ENCODE measurements at places on chromosomes 6 and 20. TPM values are rescaled to one million over a fixed set of nuclear protein-coding genes. Genes with fewer than 3 reads are reported as not detected.

DNA sequence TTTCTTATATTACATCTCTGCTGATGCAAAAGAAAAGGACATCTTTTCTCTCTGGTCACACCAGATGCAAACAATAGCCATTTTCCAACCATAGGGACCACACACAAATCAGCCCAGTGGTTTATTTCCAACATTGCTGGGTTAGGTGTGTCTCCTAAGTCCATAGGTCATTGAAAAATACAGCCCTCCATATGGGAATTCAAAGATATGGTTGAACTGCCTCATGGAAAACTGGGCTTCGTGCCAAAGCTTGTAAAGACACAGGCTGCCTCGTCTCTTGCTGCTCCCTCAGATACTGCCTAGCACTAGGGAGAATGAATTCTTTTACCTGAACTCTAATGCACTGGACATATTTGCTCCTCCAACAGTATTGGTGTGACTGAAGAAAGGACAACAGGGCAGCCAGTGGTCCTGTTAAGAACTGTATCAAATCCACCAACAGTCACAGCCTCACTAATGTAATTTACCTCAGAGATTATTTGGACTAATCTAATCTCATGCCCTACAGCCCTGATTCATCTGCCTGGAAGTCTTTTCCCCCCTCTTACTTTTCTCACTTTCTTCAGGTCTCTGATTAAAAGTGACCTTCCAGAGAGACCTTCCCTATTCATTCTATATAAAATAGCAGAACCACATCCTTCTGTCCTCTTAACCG lies 48.3 kb upstream of the TBC1D32 start:
- no peak for DNase-seq

The SPTLC3 gene
- total RNA-seq, result 8.1 TPM

The BACH2 gene
- 2.5 TPM for total RNA-seq

The SYNGAP1 gene
- 9.8 TPM for total RNA-seq

- DNase-seq, result no peak
Measured at GRCh38 chr6:170174771-170175643, 115.9 kb downstream of the DLL1 start.

The ADGRF5 gene
- 56.9 TPM for total RNA-seq

DNA sequence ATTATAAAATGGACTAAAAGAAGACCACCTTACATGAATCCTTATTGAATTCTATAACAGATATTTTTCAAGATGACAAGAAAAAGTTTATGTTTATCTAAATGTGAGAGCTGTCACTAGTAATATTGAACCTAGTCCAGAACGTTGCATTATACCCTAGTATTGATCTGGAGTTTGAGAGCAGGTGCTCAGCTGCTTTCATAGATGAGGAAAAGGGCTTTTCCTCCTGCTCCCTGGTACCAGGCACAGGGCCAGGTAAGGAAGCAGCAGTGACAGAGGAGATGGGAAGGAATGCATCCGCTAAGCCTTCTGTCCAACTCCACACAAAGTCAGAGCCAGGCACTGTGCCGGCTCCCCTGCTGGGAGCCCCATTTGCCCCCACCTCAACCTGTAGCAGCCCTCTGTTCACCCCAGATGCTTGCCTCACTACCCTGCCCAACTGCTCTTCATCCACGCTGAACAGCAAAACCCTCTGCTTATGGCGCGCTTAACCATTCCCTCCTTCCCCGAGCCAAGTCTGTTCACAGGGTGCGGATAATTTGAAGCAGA lies 393.1 kb downstream of the FRK start:
- DNase-seq, result no peak

The PDYN gene
- total RNA-seq, result not detected

The RPP21 gene
- 26.2 TPM for total RNA-seq

GRCh38 chr6:136508725-136509392 lies 41.4 kb downstream of the MAP7 start:
- DNase-seq, result no peak

The FAXC gene
- total RNA-seq, result 0.42 TPM

DNA sequence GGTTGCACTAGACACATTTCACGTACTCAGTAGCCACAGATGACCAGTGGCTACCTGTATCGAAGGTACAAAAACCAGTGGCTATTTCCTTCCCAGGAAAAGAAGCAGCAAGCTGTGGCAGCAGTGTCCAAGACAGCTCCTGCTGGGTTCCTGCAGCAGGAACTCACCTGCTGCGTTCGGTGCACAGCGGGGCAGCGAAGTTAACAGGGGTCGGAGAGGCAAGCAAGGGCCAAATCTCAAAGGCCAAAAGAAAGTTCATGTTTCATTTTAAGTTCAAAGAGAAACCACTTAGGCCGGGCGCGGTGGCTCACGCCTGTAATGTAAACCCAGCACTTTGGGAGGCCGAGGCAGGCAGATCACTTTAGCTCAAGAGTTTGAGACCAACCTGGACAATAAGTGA lies 26.9 kb downstream of the ASIP start:
- DNase-seq, result no peak

DNA sequence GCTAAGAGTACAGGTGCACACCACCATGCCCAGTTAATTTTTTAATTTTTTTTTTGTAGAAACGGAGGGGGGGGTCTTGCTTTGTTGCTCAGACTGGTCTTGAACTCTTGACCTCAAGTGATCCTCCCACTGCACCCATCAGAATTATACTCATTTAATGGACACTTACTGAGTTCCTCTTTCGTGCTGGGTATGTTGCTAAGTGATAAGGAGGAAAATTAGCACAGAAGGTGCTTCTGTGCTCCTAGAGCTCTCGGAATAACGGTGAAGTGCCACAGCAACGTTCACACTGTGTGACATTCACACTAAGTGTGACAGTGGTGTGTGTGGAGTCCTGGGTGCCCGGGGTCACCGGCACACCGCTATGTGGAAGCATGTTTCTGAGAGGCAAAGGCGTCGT lies 32.1 kb upstream of the BMP6 start:
- no peak for DNase-seq

The BHLHE23 gene
- not detected for total RNA-seq

DNA sequence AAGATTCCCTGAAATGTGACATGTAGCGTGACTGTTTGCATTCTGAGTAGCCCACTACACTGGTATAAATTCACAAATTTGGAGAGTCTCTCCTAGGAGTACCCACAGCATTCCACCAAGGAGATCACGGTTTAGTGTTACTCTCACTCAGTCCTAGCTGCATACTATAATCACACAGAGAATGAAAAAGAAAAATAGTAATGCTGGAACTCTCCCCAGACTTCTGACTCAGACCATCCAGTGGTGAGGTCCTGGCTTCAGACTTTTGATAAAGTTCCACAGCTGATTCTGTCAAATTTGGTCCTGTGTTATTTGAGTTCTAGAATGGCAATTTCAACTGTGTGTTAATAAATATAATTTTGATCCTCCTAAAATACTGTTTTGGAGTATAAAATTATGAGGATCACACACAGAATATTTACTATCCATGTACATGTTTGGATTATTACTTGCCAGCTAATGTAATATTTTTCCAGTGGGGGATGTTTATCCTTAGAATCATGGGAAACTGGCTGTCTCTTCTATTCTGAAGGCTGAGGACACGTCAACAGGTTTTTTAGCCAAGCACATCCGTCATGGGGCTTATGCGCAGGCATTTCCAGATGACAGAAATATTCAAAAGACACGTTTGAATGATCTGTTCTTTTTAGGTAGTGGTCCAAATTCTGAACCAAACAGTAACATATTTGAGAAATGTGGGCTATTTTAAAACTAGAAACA lies 5.1 kb upstream of the KIAA0408 start:
- DNase-seq, result no peak

The FAM184A gene
- 3.9 TPM for total RNA-seq

DNA sequence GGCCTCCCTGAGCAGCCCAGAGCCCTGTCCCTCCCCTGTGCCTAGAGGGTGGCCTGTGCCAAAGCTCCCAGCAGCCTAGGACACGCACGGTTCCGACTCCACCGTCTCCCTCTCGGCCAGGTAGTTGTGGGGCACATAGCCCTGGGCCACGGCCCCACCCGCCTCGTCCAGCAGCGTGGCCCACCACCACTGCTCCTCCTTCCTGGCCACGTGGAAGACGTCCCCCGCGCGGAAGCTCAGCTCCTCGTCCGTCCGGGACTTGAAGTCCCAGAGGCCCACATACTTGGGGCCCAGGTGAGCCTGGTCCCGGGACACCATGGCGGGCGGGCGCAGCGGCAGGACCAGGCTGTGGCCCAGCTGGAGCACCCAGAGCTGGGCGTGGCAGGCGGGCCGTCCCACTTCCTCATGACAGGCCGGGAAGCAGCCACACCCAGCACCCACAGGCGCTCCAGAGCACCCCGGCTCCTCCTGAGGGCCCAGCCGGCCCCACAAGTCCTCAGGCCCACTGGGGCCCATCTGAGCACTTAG lies at the start of gene PTK6:
Gene PTK6 (minus strand): TSS at position 380 of the 528 bp plus-strand sequence. CDS start 62 bp downstream, at position 318.
- DNase-seq, result peak; percentile 60

- DNase-seq, result no peak
Measured at GRCh38 chr20:34377072-34377847, 14.2 kb downstream of the ITCH start.

- no peak for DNase-seq
Measured at GRCh38 chr6:76465410-76465809, 392.9 kb upstream of the IMPG1 start.

The MEI4 gene
- 0.84 TPM for total RNA-seq

The CALHM4 gene
- not detected for total RNA-seq

The PPP1R16B gene
- total RNA-seq, result 7.7 TPM

All from left cardiac atrium (tissue), 4 donors.